ENCODE measurements at places on chromosomes 2 and 18. TPM values are rescaled to one million over a fixed set of nuclear protein-coding genes. Genes with fewer than 3 reads are reported as not detected.

DNA sequence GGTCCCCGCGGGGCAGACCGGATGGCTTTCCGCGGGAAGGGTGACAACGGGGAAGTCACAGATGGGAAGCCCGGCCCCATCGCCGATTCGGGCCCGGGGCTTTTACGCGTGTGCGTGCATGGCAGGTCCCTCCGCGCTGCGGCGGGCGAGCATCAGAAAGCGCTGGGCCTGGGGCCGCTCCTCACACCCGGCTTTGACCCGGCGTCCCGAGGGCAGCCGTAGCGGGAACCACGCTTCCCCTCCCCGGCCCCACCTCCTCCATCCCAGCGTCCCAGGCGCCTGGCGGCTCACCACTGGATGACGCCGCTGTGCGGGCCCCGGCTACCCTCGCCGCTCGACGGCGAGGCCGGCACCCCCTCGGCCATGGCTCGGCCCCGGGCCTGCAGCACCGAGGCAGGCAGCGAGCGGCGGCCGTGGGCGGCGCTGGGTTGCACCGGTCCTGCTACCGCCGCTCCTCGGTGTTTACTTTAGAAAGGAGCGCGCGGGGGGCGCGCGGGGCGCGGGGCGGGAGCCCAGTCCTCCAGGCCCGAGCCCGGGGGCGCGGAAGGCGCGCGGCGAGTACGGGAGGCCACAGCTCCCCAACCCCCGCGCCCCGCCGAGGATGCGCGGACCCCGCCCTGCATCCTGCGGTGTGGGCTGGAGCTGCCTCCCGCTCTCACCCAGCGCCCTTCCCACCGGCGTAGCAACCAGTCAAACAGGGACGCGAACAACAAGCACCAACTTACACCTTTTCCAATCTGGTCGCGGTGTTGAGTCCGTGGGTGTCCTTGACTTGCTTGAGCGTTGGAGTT, 806 bp downstream of the RFX8 start:
- DNase-seq: no peak

- no peak for DNase-seq
Observed at GRCh38 chr18:54805571-54806334, 22.5 kb upstream of the RAB27B start.

GRCh38 chr18:57809190-57809589, 6.1 kb upstream of the ATP8B1 start:
- DNase-seq: no peak

DNA sequence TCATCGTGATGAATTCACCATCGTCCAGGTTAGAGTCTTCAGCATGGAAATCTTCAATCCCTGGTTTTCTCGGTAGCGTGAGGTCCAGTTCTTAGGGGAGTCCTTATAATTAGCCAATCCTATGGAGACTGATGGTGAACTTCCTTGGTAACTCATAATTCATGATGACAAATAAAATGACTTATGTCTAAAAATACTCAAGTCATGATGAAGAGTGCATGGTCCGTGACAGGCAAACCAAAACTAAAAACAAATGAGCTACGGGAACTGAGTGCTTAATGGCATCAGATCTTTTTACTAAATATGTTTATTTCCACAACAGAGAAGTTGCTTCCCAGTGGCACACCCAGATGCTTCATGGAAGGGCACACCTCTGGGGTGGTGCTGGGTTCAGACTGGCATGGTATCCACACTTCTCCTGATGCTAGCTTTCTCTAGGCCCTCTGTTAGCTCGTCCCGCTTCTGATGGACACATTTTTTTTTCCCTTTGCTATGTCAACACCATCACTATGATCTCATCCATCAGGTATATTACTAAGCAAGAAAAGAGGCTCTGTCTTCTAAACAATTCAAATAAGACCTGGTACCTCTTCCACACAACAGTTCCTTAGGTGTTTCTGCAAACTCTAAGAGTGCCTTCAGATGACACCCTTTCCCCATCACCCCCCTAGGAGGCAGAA, 92.8 kb upstream of the NEDD4L start:
- DNase-seq: no peak

GRCh38 chr2:229179628-229180027, 91.5 kb downstream of the PID1 start:
- no peak for DNase-seq

- no peak for DNase-seq
Observed at GRCh38 chr2:70161069-70161534, 29.7 kb downstream of the C2orf42 start.

The AKAIN1 gene
- not detected for polyA plus RNA-seq

The NEUROD1 gene
- not detected for polyA plus RNA-seq
